Type B pancreatic cell (in vitro differentiated cells): ENCODE measurements at places on chromosomes 3 and 15. TPM values are rescaled to one million over a fixed set of nuclear protein-coding genes. Genes with fewer than 3 reads are reported as not detected.
A peak's percentile ranks its signal among the peaks of the same experiment; 100 is the strongest.

The ATG3 gene
- total RNA-seq, result 32.5 and 35.3 TPM in 2 replicates

DNA sequence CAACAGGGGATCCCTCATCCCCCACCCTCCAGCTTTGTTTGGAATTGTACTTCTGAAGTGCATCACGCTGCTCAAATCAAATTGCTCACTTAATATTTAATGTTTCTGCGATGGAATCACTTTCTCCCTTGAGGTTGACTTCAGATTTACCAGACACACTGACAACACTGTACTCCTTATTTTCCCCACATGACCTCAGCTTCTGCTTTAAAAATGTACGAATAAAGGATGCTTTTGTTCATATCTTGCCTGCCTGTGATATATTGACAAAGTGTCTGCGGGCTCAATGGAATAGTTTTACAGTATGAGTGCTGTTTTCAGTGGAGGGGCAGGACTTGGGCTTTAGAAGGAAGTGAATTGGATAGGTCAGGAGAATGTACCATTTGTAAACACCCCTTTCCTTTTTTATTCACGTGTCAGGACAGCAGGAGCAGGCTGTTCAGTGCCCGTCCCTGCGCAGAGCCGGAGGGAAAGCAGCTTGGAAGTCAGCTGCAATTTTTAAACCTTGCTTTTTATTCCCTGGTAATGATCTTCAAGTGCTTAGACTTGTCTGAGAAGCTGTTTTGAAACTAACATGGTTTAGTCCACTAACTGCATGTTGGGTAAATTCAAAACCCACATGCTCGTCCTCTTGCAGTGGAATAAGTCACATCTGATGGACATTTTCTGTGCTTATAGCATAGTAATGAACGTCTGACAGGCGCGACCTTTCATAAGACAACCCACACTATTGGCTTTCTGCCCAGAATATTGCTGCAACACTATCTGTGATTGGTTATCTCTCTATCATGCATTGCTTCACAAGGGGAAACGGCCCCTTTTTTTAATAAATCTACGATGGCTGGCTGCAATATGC lies 29.9 kb downstream of the MBNL1 start:
- H3K36me3 ChIP-seq, result peaks cover 15% of the 10 kb centered on the region
- no peaks in the 10 kb centered on the region for H3K27me3 ChIP-seq
- H3K4me1 ChIP-seq, result peaks cover 46% of the 10 kb centered on the region

DNA sequence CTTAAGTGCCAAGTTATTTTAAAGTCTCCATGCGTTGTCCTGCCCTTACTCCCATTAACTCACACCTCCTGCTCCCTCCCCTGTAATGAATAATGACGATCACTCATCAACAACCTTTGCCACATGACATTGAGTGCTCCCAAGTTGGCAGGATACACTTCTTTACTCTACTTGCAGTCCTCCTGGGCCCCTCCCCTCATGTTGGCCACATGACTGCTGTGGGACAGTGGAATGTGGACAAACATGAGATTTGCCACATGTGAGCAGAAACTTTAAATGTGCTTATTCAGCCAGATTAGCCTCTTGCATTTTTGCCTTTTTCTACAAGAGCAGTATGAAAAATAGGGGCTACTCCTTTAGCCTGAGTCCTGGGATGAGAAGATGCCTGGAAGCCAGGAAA lies 167.9 kb downstream of the DCLK3 start:
- no peak for DNase-seq
- no peaks in the 10 kb centered on the region for H3K4me1 ChIP-seq

DNA sequence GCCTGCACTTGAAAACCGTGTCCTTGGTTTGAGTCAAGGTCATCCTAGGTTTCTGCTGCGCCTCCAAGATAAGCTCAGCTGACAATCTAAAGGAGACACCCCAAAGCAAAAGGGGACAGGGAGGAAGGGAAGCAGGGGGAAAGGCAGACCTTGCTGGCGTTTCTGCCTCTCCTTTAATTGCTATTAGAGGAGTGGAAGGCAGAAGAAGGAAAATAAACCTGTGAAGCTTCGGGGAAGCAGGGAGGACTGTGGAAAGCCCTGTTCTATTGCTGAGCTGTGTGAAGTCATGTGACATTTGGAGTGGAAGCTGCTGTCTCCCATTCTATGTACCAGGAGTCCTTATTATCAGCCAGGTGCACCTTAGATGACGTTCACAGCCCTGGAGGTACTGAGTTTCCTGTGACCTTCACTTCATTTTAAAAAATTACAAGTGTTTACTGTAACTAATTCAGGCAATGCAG lies 21.5 kb upstream of the CHD2 start:
- peak overlapping the region; percentile 10 for H3K4me3 ChIP-seq
- H3K36me3 ChIP-seq, result peaks cover 2% of the 10 kb centered on the region
- peaks cover 3% of the 10 kb centered on the region for H3K27me3 ChIP-seq
- H3K4me1 ChIP-seq, result peaks cover 40% of the 10 kb centered on the region
